RWPE2 (cell line): ENCODE measurements at places on chromosomes 7 and 10.

- DNase-seq: no peak
Measured at GRCh38 chr10:131576341-131577177, 265.0 kb upstream of the TCERG1L start.

GRCh38 chr7:118938845-118939244 is 714.3 kb downstream of the ANKRD7 start:
- DNase-seq: no peak

GRCh38 chr7:1234881-1235500 is 2.3 kb downstream of the UNCX start:
- DNase-seq: peak; percentile 56

GRCh38 chr10:599767-600166 is 89.7 kb downstream of the DIP2C start:
- DNase-seq: no peak

- no peak for DNase-seq
Measured at GRCh38 chr10:95476469-95477174, 84.5 kb downstream of the SORBS1 start.

GRCh38 chr7:94908323-94909178 is 1.2 kb downstream of the PPP1R9A start:
- DNase-seq: no peak

GRCh38 chr10:94264085-94264484 is 98.7 kb downstream of the NOC3L start:
- no peak for DNase-seq

DNA sequence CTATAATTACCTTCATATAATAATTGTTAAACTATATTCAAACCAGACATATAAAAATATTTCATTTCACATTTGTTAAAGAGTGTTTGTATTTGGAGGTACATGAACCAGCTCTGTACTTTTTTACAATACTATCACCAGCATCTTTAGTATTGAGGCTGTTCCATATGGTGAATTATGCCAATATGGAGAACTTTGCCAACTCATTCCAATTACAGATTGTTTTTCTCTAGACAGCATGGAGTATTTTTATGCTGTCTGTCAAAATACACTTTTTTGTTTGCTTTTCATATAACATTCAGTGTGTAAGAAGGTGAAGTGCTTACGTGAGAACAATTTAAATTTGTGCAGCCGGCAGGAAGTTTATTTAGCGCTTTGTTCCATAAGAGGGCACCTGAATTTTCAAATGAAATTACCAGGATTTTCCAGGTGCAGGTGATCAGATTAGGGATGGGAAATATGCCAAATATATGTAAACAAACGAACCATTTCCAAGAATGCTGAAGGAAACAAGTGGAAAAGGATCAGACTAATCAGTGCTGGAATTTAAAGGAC is 54.9 kb downstream of the SEMA3E start:
- no peak for DNase-seq

DNA sequence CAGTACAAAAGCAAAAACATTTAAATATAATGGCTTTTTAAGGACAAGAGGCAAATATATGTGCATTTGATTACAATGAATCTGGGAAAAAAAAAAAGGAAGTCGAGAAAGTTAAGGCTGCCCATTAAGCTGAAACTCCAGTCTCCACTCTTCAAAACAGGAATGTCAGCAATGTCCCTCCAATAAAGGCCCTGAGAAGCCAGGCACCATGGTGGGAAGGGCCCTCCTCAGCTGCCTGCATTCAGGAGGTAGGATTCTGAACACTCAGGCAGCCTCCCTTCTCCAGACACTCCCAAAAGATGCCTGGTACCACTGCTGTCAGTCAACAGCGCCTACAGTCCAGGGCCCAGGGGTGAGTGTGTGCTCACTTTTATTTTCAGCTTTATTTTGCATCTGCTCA is 121.3 kb upstream of the MGMT start:
- no peak for DNase-seq

DNA sequence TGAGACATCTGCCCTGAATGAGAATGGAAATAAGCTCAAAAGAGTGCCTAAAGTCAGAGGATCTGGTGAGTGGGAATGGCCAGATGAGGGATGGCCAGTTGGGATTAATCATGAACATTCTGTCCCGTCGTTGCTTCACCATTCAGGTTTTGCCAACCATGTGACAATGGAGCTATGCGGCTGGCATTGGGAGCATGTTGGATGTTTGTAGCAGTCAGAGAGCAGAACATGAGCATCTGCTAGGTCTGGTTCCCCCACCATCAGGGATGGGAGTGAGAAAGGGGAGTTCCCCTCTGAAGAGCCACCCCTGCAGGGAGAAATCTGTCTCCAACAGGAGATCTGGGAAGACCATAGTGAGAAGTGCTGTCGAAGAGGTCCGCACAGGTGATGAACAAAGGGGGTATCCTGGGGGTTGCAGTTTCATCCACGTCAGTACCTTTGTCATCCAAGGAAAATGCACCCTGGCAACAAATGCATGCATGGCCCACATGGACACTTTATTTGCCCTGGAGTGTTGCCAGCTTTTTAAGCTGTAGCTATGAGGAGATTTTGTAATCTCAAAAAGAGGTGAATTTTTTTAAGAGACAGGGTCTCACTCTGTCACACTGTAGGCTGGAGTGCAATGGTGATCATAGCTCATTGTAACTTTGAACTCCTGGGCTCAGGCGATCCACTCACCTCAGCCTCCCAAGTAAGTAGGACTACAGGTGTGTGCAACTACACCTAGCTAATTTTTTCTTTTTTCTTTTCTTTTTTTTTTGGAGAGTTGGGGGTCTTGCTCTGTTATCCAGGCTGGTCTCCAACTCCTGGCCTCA is 190.2 kb downstream of the CAMK1D start:
- no peak for DNase-seq

- no peak for DNase-seq
Measured at GRCh38 chr10:34081948-34082347, 733.1 kb downstream of the PARD3 start.

DNA sequence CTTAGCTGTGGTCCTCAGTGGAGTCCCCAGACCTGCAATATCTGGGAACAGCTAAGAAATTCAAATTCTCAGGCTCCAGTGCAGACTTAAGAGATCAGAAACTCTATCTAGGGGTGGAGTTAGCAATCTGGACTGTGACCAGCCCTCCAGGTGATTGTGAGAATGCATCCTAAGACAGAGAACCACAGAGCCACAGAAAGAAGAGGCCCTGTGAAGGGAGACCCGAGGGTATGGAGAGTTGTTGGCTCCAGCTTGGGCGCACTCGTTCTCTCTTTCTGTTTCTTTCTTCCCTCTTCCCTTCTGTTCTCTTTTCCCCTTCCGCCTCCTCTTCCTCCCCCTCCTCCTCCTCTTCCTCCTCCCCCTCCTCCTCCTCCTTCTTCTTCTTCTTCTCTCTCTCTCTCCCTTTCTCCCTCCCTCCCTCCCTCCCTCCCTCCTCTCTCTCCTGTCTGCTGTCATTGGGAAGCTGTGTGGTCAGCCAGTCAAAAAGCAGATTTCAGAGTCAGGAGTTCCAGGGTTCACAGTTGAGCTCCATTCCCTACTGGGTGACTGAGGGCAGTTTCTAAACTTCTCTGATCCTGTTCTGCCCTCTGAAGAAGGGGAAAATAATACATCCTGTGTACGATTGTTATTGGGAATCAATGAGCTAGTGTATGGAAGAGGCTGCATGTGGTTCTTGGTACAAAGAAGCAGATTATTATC is 62.1 kb upstream of the STEAP1B start:
- no peak for DNase-seq

DNA sequence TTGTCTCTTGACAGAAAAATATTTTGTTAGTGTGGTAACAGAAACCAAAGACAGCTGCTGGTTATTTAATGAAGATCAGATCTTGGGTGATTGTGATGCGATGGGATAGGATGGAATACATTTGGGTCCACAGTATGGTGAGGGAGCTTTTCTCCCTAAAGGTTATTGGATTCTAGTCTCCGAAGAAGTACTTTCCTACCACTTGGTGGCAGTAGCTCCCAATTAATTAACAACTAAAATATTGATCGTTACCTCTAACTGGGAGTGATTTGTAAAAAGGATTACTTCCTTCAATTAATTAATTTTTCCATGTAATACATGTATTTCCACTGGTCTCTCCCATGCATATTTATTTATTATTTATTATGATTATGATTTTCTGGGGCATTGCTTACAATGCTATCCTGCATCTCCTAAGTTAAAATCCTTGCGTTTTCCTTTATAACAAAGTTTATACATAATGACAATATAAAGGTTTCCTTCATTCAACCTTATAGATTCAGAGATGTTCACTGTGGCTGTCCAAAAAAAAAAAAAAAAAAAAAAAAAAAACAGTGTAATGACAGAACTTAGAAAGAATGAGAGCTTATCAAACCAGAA is 25.6 kb downstream of the TMEM196 start:
- no peak for DNase-seq

DNA sequence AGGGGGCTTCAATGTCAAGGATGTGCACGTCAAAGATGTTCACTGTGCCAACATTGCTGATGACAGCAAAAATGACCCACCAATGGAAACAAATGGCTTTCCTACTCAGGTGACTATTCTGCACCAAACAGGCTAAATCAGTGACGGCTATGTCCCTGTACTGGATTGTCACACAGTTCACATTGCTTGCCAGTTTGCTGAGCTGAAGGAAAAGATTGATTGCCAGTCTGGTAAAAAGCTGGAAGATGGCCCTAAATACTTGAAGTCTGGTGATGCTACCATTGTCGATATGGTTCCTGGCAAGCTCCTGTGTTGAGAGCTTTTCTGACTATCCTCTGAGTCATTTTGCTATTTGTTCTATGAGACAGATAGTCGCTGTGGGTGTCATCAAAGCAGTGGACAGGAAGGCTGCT is 202.2 kb upstream of the ETV1 start:
- no peak for DNase-seq

DNA sequence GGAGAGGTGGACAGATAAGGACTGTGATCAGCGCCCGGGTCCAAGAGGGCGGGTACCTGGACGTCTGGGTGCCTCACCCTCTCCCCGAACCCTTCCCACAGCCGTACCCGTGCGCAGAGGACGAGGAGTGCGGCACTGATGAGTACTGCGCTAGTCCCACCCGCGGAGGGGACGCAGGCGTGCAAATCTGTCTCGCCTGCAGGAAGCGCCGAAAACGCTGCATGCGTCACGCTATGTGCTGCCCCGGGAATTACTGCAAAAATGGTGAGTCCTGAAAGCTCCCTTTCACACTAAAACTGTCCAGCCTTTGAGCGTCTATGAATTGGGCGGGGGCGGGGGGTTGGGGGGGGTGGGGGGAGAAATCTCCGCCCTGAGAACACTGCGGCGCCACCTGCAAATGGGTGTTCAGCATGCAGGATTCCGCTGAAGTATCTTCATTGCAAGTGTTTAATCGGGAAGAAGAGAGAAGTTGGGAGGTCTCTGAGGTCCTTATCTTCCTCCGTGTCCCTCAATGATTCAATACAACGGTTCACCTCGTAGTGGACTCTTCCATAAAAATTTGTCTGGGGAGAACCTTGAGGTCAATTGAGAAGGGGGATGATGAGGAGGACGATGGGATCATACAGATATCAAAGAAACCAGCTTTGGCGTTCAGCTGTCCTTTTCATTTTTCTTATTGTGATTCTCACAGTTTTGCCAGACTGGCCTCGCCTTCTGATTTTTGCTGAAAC is 906 bp downstream of the DKK1 start:
- DNase-seq: no peak

GRCh38 chr7:114504586-114504985 is 90.0 kb downstream of the FOXP2 start:
- DNase-seq: no peak

DNA sequence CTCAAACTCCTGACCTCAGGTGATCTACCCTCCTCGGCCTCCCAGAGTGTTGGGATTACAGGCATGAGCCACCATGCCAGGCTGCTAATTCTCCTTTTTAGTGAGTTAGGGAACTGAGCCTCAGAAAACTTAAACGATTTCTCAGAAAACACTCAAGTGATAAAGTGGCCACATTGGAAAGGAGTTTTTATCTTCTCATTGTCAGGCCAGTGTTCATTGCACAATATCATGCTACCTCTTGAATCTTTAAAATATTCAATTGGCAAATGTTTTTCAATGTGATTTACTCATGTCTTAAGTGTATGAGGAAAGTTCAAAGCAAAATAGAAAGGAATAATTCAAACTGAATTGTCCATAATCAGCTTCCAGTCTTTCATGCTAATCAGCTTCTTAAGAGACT is 80.7 kb downstream of the ITGB8 start:
- DNase-seq: no peak

GRCh38 chr7:1562597-1563051 is 6.6 kb upstream of the TMEM184A start:
- DNase-seq: no peak

DNA sequence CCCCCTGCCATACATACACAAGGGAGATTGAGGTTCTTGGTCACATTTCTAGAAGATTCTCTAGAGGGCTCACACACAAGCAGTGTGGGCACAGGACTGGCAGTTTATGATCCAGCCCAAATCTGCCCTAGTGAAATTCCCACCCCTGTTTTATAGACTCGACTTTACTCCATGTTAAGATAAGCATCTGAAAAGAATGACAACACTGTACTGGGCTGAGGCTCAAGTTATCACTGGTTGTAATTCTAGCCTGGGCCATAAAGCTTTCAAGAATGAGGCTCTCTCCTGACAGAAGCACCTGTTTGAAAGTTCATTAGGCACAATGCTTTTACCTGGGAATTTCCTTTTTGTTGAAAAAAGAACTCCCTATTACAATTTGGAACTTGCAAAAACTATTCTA is 195.6 kb upstream of the GLI3 start:
- DNase-seq: no peak
